ENCODE measurements at places on chromosomes 4 and X. TPM values are rescaled to one million over a fixed set of nuclear protein-coding genes. Genes with fewer than 3 reads are reported as not detected.

DNA sequence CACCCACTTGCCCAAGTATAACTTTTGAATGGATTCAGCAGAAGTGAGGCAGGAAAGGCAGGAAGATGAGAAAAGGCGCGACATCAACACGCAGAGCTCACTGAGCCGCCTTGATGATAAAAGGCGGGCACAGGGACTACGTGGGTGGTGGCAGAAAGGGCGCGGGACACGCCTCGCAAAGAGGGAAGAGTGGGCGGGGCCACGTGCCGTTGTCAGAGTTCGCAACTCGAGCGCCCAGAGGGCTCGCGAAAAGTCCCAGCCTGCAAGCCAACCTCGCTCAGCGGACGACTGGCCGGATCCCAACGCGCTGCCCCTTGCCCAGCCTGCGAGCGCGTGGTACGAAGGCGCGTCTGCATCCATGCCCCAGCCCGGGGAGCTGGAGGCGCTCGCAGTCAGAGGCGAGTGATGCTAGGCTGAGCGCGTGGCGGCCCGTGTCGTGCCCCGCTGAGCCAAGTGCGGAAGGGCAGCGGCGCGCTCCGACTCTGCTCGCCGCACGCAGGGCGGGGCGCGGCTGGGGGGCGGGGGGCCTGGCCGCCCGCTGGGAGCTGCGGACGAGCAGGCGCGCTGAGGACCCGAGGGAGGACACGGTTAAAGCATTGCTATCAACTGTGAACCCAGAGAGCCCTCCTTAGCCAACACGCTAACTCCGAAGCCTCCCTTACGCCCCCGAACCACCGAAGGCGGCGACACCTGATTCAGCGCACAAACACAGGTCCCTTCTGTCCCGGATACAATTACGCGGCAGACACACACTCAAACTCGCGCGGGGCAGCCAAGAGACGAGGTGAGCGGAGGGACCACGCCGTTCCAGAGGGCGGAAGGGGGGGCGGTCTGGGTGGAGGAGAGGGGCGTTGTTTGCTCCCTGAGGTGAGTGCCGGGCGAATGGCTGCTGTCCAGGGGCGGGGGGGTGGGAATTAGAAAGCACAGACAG is at the start of gene UGT8:
Gene UGT8 (plus strand): TSS at position 617 of the 931 bp plus-strand sequence. CDS start 24,074 bp downstream, outside the sequence.
- peak; percentile 75 for DNase-seq
- 0 out of 2 replicates have a peak, but pooled peaks cover 3% of the 10 kb centered on the region for H3K4me1 ChIP-seq
- H3K36me3 ChIP-seq = no peaks in the 10 kb centered on the region
- peak within 1 kb of the TSS; percentile 52 for H3K27ac ChIP-seq

- H3K27me3 ChIP-seq = no peaks in the 10 kb centered on the region
- H3K36me3 ChIP-seq = no peaks in the 10 kb centered on the region
- no peak overlapping the region for H3K4me3 ChIP-seq
- DNase-seq = no peak
Observed at GRCh38 chr4:105637408-105638176, 70.9 kb downstream of the INTS12 start.

DNA sequence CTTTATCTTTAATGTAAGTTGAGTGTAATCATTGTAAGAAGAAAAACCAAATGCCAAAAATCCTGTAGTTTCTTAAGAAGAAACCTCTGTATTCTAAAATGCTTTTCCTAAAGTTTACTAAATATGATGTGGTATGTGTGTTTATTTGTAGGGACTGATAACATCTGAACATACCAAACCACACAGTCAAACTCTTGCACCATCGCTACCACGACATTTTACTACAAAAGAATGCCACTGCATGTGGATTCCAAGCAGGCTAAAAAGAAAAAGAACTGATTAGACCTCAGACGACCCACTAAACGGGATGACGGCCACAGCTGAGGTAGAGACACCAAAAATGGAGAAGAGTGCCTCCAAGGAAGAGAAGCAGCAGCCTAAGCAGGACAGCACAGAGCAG is 46.1 kb downstream of the LAS1L start:
- no peak overlapping the region for H3K27ac ChIP-seq
- no peak for DNase-seq
- no peaks in the 10 kb centered on the region for H3K27me3 ChIP-seq
- H3K4me1 ChIP-seq = no peaks in the 10 kb centered on the region

- no peak overlapping the region for H3K27ac ChIP-seq
- H3K4me3 ChIP-seq = no peak overlapping the region
- no peaks in the 10 kb centered on the region for H3K27me3 ChIP-seq
- H3K36me3 ChIP-seq = no peaks in the 10 kb centered on the region
- DNase-seq = no peak
Observed at GRCh38 chr4:176262243-176262642, 6.8 kb downstream of the ASB5 start.

DNA sequence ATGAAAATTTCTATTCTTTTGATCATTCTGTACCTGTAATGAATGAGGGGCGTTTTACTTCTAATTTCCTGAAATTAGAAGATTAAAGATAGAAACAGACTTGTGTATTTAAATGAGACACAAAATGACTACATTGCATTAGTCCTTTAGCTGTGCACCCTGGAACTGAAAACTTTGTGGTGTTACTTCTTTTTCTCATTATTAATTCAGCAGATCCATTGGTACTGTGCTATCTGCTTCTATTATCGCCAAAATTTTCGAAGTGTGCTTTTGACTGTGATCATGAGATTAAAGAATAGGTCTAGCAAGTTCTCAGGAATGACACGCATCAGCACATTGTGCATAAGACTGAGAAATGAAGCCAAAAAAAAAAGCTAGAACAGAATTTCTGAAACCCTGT is 1938.9 kb upstream of the TENM3 start:
- no peaks in the 10 kb centered on the region for H3K36me3 ChIP-seq
- H3K4me1 ChIP-seq = no peaks in the 10 kb centered on the region
- H3K4me3 ChIP-seq = no peak overlapping the region
- DNase-seq = no peak
- no peak overlapping the region for H3K27ac ChIP-seq

DNA sequence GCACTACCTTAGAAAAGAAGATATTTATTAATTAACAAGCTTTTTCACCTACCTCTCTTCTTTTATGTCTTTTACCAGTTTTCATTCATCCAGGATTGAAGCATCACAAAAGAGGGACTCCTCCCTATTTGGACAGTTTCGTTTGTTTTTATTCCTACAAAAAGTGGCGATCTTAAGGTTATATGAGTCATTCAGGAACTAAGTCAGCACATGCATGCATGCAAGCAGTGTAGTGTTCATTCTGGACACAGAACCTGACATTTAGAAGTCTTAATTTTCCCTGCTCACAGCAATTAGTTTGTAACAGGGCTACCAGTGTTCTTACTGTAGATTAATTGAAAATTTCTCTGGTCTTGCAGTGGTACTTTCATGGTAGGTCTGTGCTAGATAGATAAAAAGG is 47.9 kb upstream of the QRFPR start:
- H3K4me3 ChIP-seq = no peak overlapping the region
- H3K4me1 ChIP-seq = no peaks in the 10 kb centered on the region
- no peak overlapping the region for H3K27ac ChIP-seq
- no peaks in the 10 kb centered on the region for H3K27me3 ChIP-seq
- no peak for DNase-seq

The PNPLA4 gene
- total RNA-seq = 13.5 TPM

The STS gene
- total RNA-seq = 49.1 TPM

The CLCN4 gene
- 11.1 TPM for total RNA-seq
